ENCODE measurements at places on chromosomes 12 and 14.

GRCh38 chr12:57129321-57129842 lies 1.1 kb downstream of the LRP1 start:
- no peak for DNase-seq

DNA sequence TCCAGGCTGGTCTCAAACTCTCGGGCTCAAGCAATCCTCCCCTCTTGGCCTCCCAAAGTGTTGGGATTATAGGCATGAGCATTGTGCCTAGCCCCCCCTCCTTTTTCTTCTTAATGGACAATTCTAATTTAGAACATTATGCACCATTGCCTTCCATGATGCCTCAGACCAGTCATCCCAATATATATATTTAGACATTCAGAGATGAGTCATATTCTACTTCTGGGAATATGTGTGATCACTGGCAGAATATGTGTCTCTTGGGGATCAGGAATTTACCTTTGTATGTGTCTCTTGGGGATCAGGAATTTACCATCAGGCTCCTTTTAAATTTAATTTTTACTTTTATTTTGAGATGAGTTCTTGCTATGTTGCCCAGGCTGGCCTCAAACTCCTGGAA lies 7.5 kb upstream of the CCDC177 start:
- DNase-seq: no peak

DNA sequence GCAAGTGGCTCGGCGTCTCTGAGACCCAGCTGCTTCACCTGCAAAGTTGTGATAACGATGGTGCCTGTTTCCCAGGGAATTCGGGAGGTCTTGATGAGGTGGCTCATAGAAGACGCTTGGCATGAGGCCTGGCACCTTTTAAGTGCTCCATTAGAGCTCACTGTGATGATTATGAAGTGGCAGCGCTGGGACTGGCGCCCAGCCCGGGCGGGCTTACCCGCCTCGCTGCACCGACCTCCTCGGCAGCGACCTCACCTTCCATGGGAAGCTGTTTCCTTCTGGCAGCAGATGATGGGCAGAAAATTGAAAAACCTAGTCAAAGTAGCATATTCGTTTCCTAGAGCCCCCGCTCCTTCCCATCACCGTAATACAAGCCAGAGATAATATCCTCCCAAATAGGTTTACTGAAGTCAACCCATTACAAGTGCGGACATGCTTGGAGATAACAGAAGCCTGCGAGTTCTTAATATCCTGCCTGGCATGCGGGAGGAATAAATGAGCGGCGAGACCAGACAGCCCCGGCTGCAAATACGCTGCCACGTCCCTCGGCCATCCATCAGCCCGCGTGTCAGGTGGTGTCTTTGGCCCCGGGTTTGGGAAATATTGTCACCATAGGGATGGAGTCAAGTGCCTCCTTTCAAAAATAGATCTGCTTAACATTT lies 35.2 kb upstream of the DLK1 start:
- DNase-seq: no peak

DNA sequence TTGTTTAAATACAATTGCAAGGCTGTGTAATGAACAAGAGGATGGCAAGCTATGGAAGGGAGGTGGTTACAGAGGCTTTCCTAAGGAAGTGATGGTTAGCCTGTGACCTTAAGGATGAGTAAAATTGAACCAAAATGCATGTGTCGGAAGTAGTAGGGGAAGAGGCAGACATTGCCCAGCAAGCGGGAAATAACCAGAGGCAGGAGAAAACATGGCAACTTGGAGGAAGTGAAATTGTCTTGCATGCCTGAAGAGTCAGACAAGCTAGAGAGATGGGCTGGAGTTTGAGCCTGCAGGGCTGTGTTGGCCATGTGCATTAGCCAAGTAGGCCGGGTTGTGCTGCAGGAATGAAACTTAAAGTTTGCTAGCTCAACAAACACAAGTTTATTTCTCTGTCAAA lies 96.2 kb downstream of the BTG1 start:
- DNase-seq: no peak

- no peak for DNase-seq
Observed at GRCh38 chr12:131752451-131752850, 41.6 kb downstream of the SFSWAP start.

DNA sequence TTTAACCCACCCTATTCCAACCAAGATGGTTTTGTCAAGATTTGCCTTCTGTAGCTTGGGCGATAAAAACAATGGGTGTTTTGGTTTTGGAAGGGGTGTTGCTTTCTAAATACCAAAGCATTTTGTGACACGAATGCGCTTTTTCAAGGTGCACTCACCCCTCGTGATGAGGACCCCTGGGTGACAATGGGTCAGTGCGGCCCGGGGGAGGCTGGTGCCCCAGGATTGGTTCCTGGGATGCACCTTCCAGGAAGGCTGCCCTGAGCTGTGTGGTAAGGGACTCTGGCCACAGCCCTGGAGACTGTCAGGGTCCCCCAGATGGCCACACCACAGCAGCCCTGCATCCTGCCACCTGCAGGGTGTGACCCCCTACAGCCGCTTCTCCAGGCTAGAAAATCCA lies 180.6 kb upstream of the MYL2 start:
- no peak for DNase-seq

DNA sequence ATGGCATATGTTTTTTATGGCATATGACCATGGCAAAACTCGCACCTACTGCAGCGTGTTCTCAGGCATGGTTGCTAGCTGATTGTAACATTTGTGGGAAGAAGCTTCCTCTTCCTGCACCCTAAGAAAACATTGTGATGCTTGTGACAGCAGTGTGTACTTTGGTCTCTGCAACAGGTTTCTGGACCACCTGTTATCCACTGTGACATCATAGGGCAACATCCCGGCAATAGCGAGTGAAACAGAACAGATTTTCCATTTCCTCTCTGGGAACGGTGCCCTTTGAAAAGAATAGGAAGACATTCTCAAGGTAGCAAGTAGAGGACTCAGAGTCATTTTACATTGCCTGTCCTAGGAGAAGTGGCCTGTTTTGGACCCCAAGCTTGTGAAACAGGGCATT lies 135.4 kb upstream of the TRHDE start:
- no peak for DNase-seq

- no peak for DNase-seq
Observed at GRCh38 chr12:48022180-48022521, 17.9 kb upstream of the COL2A1 start.

GRCh38 chr14:99678198-99678597 lies 5.9 kb upstream of the CYP46A1 start:
- DNase-seq: no peak

- DNase-seq: peak; percentile 85
Observed at GRCh38 chr12:538731-539539, 79.2 kb downstream of the B4GALNT3 start.

- no peak for DNase-seq
Observed at GRCh38 chr12:122523846-122524718, 2.7 kb downstream of the RSRC2 start.

DNA sequence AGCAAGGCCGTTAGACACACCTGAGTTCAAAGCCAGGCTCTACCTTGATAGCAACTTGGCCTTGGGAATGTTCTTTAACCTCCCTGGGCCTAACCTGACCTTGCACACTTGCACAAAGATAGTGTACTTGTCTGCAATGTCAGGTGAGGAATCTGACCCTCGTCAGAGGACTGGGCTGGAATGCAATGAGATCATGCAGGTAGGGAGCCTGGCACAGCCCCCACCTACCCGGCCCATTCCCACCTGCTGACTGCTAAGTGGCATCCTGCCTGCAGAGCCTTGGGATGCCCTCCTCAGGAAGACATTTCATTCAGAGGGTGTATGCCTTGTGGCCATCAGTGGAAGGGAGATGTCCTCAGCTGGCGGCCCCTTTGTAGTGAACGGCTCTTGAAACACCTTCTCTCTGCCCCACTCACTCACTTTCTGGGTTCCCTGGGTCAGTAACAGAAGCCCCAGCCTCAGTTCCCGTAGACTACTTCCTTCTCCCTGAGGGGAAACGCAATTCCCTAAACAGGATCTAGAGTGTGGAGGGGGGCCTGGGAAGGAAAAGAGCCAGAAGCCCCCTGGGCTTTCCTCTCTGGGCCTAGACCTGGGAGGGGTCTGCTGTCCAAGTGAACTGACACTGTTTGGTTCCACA lies 68.0 kb upstream of the DICER1 start:
- DNase-seq: no peak

DNA sequence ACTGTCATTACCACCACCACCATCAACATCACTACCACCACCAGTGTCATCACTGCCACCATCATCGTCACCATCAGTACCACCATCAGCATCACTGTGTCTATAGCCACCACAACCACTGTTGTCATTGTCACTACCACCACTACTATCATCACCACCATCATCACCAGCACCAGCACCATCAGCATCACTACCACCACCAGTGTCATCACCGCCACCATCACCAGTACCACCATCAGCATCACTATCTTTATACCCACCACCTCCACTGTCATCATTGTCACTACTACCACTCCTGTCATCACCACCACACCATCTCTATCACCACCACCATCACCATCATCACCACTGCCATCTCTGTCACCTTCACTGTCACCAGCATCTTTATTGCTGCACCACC lies 60.6 kb downstream of the BEGAIN start:
- DNase-seq: peak; percentile 43
